Transverse colon (tissue), 4 donors: ENCODE measurements at places on chromosomes 4 and X. TPM values are rescaled to one million over a fixed set of nuclear protein-coding genes. Genes with fewer than 3 reads are reported as not detected.

GRCh38 chrX:10360116-10360515, 203.3 kb downstream of the CLCN4 start:
- no peaks in the 10 kb centered on the region for H3K36me3 ChIP-seq
- H3K27me3 ChIP-seq: no peaks in the 10 kb centered on the region
- no peak overlapping the region for H3K4me3 ChIP-seq
- H3K4me1 ChIP-seq: no peaks in the 10 kb centered on the region
- DNase-seq: no peak

DNA sequence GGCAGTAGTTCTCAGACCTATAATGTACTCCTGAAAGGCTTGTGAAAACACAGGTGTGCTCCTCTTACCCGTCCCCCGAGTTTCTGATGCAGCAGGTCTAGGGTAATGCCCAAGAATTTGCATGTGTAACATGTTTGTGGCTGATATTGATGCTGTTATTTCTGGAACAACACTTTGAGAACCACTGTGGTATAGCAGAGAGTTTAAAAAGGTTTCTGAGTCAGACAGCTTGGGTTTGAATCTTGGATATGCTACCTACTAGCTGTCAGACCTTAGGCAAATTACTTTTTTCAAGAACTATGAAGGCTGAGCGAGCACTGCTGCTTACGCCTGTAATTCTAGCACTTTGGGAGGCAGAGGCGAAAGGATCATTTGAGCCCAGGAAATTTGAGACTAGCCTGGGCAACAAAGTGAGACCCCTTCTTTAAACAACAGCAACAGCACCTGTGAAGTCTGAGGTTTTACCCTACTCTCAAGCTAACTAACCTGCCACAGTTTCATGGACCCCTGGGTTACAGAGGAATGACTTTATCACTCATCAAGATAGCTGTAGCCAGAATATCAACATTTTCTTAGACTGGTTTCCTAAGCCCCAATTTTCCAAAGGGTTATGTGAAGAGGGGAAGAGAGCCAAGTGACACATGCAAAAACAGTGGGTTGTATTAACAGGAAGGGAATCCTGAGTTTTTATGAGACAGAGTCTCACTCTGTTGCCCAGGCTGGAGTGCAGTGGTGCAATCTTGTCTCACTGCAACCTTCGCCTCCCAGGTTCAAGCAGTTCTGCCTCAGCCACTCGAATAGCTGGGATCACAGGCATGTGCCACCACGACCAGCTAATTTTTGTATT, 5.1 kb downstream of the AFF1 start:
- peak overlapping the region; percentile 99 for H3K27ac ChIP-seq
- no peaks in the 10 kb centered on the region for H3K27me3 ChIP-seq
- peak; percentile 47 for DNase-seq
- H3K4me1 ChIP-seq: peaks cover 68% of the 10 kb centered on the region

DNA sequence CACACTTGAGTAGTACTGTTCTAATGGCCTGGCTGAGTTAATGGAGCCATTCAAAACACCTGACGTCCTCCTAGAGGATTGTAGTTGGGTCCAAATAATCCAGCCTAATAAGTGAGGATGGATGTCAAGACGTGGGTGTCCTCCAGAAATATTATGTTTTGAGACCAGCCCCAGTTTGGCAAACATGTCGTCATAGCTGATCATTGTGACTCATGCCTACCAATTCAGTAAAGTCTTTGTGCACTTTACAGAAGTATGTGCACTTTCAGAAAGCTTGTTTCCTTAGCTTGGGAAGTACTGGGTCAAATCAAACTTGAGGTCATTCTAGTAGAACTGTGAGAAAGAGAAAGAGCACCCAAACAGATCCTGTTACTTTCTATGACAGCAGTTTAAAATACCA, 37.6 kb upstream of the GLRA2 start:
- no peaks in the 10 kb centered on the region for H3K36me3 ChIP-seq
- no peaks in the 10 kb centered on the region for H3K27me3 ChIP-seq
- no peak overlapping the region for H3K4me3 ChIP-seq

- no peaks in the 10 kb centered on the region for H3K4me1 ChIP-seq
- no peaks in the 10 kb centered on the region for H3K36me3 ChIP-seq
- H3K4me3 ChIP-seq: no peak overlapping the region
- H3K27ac ChIP-seq: no peak overlapping the region
- DNase-seq: no peak
Measured at GRCh38 chr4:108118505-108118904, 50.2 kb downstream of the LEF1 start.

DNA sequence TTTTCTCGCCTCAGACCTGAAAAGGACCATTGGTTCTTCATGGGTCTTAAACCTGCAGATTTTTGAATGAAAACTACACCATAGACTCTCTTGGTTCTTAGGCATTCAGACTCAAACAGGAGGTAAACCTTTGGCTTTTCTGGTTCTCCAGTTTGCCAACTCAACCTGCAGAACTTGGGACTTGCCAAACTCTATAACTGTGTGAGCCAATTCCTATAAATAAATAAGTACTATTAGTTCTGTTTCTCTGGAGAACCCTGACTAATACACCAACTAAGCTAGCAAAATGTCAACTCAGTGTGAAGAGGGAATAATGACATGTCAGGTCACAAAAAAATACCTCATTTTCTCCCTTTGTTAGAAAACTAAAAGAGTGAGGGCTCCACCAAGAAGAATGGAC, 374.6 kb downstream of the RAB28 start:
- no peaks in the 10 kb centered on the region for H3K27me3 ChIP-seq
- H3K27ac ChIP-seq: no peak overlapping the region
- no peaks in the 10 kb centered on the region for H3K36me3 ChIP-seq
- no peak overlapping the region for H3K4me3 ChIP-seq

DNA sequence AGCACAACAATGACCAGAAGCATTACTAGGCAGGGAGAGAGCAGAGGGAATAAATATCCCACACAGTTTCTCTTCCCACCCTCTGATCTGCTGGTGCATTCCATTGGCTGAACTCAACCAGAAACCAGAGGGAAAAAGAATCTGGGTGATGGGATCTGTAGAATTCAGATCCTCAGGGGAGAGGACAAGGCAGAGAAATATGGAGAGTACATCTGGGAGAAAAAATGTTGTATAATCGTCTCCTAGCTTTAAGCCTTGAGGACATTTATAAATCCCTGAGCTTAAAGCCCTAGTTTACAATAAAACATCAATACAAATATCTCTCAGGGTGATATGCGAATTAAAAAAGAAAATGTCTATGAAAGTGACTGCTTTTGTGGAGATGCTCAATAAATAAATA, 368.1 kb upstream of the MAD2L1 start:
- DNase-seq: no peak
- H3K27ac ChIP-seq: no peak overlapping the region
- H3K27me3 ChIP-seq: no peaks in the 10 kb centered on the region

- no peaks in the 10 kb centered on the region for H3K4me1 ChIP-seq
- H3K36me3 ChIP-seq: no peaks in the 10 kb centered on the region
- no peak for DNase-seq
- no peak overlapping the region for H3K4me3 ChIP-seq
Measured at GRCh38 chr4:22322996-22323395, 192.9 kb downstream of the ADGRA3 start.

DNA sequence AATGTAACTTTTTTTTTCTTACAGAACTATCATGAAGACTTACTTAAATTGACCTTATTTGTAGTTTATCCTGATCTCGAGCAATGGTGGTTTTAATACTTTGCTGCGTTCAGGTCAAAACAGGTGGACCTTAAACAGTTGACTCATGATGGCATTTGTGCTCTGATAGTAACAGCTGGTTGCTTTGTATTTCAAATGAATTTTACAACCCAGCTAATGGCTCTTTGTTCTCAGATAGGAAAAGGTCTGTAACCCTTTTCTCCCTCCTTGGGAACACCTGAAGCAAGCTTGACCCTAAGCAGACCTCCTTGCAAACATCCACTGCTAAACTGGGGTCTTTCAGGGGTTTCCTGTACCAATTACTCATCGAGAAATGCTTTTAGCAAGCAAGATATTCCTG, 79.2 kb downstream of the F11 start:
- H3K27ac ChIP-seq: no peak overlapping the region
- no peak for DNase-seq
- no peaks in the 10 kb centered on the region for H3K27me3 ChIP-seq
- H3K36me3 ChIP-seq: no peaks in the 10 kb centered on the region
- no peaks in the 10 kb centered on the region for H3K4me1 ChIP-seq

DNA sequence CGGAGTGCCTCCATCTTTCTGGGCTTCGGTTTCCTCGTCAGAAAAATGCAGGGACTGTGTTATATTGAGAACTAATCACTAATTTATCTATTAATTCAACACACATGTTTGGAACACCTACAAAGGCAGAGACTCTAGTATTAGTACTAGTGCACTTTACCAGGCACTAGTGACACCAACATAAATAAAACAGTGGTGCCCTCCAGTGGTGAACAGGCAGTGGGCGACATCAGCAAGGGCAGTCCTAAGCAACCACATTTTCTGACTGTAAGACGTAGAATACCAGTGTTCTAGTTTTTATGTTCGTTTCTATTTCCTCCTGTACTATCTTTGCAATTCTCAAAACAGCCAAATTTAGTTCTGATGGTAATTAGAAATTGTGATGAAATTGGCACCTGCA, 69.1 kb upstream of the UCP1 start:
- no peak overlapping the region for H3K4me3 ChIP-seq
- peaks cover 9% of the 10 kb centered on the region for H3K4me1 ChIP-seq
- H3K27me3 ChIP-seq: no peaks in the 10 kb centered on the region

- peak; percentile 50 for DNase-seq
- H3K27ac ChIP-seq: peak overlapping the region; percentile 98
- H3K36me3 ChIP-seq: no peaks in the 10 kb centered on the region
- peak overlapping the region; percentile 65 for H3K4me3 ChIP-seq
- H3K4me1 ChIP-seq: peaks cover 22% of the 10 kb centered on the region
Measured at GRCh38 chr4:140755774-140756318, 339 bp downstream of the TBC1D9 start.

DNA sequence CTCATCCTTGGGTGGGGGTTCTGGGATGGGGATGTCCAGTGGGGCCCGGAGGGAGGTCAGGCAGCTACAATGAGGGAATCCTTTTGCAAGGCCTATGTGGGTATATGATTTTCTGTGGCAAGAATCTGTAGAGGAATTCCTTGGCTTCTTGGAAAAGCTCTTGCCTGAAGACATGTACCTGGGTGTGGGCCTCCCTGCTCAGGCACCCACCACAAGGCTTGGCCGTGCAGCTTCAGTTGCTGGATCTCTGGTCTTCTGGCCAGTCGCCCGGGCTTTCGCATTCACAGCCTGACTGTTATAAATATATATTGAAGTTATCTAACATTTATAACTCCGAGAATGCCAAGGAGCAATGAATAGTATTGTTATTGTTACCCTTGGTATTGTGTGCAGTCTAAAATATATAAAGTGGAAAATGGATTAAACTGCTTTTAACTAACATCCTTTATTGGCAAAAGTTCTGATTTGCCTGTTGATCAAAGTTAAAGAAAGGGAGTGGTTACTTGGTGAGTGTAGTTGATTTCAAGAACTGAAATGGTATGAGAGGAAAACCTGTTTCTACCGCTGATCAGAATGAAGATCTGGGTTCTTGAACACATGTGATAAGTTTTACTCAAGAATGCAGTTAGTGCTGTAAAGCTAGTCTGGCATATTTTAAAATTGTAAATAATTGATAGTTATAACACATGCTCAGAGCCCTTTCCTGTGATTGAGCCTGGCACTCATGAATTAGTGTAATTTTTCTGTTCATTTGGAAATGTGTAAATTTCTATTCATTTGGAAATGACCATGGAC, 36.0 kb downstream of the PTTG2 start:
- H3K27me3 ChIP-seq: no peaks in the 10 kb centered on the region
- H3K4me1 ChIP-seq: peaks cover 49% of the 10 kb centered on the region

DNA sequence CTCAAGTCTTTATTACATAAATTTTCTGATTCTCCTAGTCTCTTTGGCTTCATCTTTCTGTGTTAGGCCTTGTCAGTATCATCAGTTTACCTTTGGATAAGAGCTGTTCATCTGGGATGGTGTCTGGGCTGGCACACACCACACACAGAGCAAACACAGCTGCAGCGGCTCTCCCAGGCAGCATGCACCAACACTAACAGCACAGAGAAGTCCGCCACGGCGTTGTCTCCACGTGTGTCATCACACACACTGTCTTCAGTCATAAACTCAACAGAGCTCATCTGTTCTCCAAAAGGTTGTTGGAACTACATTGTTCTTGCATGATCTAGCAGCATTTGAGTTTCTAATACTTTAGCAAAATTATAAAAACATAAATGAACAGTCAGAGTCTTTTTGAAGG, 851.9 kb upstream of the FRG1 start:
- H3K27ac ChIP-seq: no peak overlapping the region
- no peaks in the 10 kb centered on the region for H3K27me3 ChIP-seq
- no peaks in the 10 kb centered on the region for H3K4me1 ChIP-seq
- DNase-seq: no peak
- no peaks in the 10 kb centered on the region for H3K36me3 ChIP-seq
- H3K4me3 ChIP-seq: no peak overlapping the region

DNA sequence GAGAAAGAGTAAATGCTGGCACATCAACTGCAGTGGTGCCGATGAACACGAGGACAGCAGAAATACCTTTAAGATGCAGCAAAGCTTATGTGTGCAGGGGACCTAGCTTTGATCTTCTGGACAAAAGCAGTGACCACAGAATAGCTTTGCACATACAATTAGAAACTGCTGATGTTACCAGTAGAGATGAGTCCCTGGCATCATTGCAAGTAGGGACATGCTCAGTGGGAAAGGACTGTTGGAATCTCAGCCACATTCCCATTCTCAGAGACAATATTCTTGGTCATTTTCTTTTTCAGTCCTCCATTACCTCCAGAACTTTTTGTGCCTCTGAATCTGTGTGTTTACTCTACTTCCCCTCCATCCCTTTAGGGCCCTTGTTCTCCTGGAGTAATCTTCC, 16.9 kb upstream of the PDLIM3 start:
- no peaks in the 10 kb centered on the region for H3K4me1 ChIP-seq
- H3K27me3 ChIP-seq: no peaks in the 10 kb centered on the region
- H3K4me3 ChIP-seq: no peak overlapping the region
- H3K27ac ChIP-seq: no peak overlapping the region
- DNase-seq: no peak

DNA sequence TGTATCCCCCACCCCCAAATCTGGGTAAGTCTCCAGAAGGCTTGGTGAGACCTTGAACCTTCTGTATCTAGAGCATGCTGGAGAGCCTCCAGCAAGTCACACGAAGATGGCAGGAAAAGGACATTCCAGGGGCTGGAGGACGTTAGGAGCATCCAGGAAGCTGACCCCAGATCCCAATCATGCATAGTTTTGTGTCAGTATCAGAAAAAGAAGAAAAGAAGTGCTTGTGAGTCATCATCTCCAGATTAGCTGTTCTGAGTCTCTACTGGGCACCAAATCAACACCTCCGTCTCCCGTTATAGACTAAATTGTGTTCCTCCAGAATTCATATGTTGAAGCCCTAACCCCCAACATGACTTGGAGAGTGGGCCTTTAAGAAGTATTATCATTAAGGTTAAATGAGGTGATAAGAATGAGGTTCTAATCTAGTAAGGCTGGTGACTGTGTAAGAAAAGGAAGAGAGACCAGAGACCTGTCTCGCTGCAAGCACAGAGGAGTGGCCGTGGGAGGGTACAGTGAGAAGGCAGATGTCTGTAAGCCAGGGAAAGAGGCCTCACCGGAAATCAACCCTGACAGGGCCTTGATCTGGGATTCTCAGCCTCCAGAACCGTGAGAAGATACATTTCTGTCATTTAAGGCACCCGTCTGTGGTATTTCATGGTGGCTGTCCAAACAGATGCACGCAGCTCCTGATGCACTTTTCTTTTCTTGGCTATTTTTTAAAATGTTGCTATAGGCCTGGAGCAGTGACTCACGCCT, 38.1 kb upstream of the CLDN24 start:
- H3K27ac ChIP-seq: no peak overlapping the region
- DNase-seq: no peak
- no peaks in the 10 kb centered on the region for H3K4me1 ChIP-seq
- H3K4me3 ChIP-seq: no peak overlapping the region

Gene ZDHHC15
- total RNA-seq: 0.27 TPM

Gene ITM2A
- 7.5 TPM for total RNA-seq

Gene RAB9B
- 1.6 TPM for total RNA-seq

Gene ODAPH
- total RNA-seq: not detected

Gene PCYT1B
- not detected for total RNA-seq

Gene RLIM
- 17.6 TPM for total RNA-seq

Gene TLR2
- total RNA-seq: 12.1 TPM
